ENCODE measurements at places on chromosomes 3 and 15.

DNA sequence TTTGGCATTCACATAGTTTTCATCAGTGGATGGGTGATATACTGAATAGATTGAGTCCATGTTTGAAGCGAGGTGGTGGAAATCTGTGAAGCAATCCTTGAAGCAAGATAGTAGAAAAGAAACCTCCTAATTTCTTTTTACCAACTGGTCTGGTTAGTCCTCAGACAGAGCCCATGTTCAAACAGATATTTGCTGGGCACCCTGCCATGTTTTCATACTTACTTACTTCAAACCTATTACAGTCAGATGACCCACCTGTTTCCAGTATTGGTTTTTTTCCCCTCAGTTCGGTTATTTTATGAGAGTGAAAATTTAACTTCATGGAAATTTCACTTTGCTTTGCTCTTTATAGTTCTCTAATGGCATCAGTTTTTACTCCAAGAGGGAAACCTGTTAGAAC lies 23.7 kb downstream of the EXOSC7 start:
- peaks cover 10% of the 10 kb centered on the region for H3K4me1 ChIP-seq
- no peaks in the 10 kb centered on the region for H3K27me3 ChIP-seq
- H3K4me3 ChIP-seq = no peak overlapping the region
- H3K36me3 ChIP-seq = peaks cover 50% of the 10 kb centered on the region

DNA sequence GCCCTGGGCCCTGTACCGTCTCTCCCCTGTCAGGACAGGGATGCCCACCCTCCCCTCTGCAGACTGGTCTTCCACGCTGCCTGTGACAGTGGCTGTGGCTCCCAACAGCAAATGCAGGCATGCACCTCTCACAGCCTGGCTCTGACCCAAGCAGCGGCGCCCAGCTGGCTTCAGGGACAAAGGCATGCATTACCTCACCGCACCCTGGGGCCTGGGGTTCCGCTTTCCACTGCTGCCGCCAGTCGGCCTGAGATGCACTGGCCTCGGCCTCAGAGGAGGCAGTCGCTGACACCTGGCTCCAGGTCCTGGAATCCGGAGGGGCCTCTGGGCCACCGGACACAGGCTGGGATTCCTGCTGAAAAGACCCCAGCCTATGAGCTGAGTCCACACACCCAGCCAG lies 70.3 kb downstream of the SCN5A start:
- H3K27ac ChIP-seq = peak overlapping the region; percentile 72
- H3K4me1 ChIP-seq = peaks cover 19% of the 10 kb centered on the region
- DNase-seq = peak; percentile 87
- H3K27me3 ChIP-seq = no peaks in the 10 kb centered on the region
- peaks cover 7% of the 10 kb centered on the region for H3K36me3 ChIP-seq

DNA sequence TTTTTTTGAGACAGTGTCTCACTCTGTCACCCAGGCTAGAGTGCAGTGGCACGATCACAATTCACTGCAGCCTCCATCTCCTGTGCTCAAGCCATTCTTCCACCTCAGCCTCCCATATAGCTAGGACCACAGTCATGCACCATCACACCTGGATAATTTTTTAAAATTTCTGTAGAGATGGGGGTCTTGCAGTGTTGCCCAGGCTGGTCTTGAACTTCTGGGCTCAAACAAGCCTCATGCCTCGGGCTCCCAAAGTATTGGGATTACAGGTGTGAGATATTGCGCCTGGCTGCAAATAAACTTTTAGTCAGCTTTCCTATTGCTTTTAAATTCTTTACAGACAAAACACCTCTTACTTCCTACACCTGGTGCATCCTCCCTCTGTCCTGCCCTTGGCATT lies 102.1 kb upstream of the VEPH1 start:
- H3K27ac ChIP-seq = no peak overlapping the region
- H3K4me1 ChIP-seq = no peaks in the 10 kb centered on the region
- DNase-seq = no peak
- H3K4me3 ChIP-seq = no peak overlapping the region
- no peaks in the 10 kb centered on the region for H3K27me3 ChIP-seq

DNA sequence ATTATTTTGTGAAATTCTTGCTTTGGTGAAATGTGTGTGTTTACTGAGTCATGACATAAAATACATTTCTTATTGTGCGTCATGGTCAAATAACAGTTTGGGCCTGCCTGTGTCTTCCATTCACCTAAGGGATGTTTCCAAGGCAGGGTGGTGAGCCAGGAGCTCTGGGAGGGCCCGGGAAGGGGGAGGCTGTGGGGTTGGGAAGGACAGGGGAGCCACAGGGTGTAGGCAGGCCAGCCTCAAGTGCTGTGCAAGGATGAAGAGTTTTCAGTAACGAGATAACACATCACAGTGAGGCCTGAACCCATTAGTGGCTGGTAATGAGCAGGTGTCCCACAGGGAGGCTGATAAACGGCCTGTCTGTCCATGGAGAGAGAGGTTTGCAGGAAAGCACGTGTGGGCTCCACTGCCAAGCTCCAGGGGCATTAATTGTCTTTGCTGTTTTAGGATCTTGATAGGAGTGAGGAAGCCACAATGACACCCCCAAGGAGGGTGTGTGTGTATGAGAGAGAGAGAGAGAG lies 35.6 kb upstream of the SEC13 start:
- H3K4me1 ChIP-seq = peaks cover 25% of the 10 kb centered on the region
- H3K4me3 ChIP-seq = no peak overlapping the region
- H3K27ac ChIP-seq = no peak overlapping the region
- H3K27me3 ChIP-seq = no peaks in the 10 kb centered on the region

DNA sequence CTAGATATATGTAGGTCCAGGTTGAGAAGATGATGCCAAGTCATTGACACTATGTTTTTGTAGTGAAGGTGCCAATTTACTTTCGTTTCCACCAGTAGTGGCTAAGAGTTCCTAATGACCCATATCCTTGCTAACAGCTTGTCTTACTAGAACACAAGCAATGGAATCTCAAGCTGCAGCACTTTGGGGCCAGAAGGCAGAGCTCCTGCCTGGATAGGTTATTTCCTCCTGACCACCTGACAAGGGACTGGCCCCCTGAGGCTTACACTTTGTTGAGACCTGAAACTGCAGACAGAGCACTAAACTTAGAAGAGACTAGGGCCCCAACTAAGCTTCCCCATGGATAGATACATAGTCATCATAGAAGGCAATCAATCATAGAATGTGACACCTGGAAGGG lies 11.7 kb downstream of the ONECUT1 start:
- H3K4me1 ChIP-seq = no peaks in the 10 kb centered on the region
- no peak for DNase-seq
- no peaks in the 10 kb centered on the region for H3K27me3 ChIP-seq
- H3K4me3 ChIP-seq = no peak overlapping the region

DNA sequence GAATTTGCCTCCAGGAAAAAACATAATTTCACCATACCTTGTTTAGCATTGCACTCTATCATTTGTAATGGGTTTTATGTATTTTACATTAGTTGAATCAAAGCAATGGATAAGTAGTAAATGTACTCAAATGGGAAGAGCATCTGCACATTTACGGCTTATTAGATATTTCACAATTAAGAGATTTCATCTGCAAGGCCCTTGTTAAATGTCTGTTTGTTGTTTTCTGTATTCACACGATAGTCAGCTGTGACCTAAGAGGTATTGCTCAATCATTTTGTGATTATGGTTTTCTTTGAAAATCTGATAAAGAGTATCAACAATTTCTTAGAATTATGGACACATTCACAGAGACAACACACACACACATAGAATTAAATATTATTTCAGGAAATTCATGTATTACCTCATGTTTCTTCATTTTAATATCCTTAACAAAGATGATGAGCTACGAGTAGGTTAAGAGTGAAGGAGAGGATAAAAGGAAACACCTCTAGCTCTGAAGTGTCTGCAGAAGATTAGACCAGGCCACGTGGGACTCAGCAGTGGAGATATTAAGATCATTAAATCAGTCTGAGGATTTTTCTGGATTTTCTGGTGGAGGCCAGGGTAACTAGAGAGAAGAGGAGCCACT lies 121.9 kb upstream of the POU1F1 start:
- H3K4me3 ChIP-seq = no peak overlapping the region
- no peaks in the 10 kb centered on the region for H3K36me3 ChIP-seq
- H3K4me1 ChIP-seq = no peaks in the 10 kb centered on the region
- no peaks in the 10 kb centered on the region for H3K27me3 ChIP-seq
- H3K27ac ChIP-seq = no peak overlapping the region

DNA sequence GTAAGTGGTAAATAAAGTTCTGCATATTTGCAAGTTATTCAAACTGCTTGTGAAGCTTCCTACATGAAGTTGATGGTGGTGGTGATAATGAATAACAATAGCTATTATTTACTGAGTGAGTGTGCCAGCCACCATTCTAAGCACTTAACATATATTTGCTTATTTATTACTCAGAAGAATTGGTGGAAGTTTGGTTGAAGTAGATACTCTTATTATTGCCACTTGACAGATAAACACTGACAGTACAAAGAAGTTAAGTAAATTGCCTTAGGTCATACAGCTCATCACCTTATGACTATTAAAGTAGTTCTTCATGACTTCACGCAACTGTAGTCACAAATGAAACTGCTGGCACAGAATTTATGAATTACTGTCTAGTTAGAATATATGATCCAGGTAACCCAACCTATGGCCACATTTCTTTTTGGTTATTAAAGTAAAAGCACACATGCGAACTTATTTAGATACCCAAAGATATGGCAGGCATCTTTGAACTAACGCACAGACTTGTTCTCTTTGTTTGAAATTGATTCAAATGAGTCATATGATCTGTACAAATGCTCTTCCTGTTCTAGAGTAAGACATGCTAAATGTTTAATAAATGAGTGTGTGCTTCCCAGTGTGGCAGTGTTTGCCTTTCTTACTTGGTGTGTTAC lies 99.8 kb upstream of the NR2F2 start:
- H3K27ac ChIP-seq = no peak overlapping the region
- H3K27me3 ChIP-seq = no peaks in the 10 kb centered on the region
- no peak for DNase-seq
- H3K4me3 ChIP-seq = no peak overlapping the region

DNA sequence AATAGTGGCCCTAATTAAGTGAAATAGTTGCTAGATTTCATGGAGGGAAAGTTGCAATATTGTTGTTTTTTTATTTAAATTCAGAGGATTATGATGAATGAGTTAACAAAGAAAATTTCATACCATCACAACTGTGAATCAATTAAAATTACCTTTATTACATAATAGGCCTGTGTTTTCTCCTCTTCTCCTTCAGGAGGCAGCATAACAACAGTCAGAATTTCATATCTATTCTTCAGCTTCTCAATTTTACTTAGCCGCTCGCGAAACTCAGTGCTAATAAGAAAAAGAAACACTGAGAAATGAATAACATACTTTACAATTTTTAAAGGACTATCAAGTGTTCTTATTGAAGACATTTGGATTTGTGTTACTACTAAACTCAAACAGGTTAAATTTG lies 29.4 kb downstream of the TTC14 start:
- no peaks in the 10 kb centered on the region for H3K36me3 ChIP-seq
- H3K27me3 ChIP-seq = no peaks in the 10 kb centered on the region
- H3K27ac ChIP-seq = no peak overlapping the region
- H3K4me3 ChIP-seq = no peak overlapping the region
- DNase-seq = no peak
- no peaks in the 10 kb centered on the region for H3K4me1 ChIP-seq
